Posterior cingulate gyrus (tissue), 11 donors: ENCODE measurements at places on chromosomes 5 and 9.

DNA sequence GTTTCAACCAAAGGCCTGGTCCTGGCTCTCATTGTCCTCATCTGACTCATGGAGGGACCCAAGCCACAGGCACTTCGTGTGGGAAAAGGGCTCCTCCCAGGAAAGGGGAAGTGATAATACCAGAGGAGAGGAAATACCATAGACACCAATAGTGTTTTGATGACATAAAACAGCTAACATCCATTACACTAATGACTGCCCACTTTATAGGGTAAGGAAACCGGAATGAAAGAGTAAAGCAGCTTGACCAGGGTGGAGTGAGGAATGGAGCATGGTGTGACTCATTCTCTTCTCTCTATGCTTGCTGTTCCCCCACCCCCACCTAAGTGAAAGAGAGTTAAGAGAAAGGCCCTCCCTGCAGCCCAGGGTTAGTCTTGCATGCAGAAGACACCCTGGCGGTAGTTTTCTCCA is 67.4 kb upstream of the HRH2 start:
- DNase-seq: no peak

GRCh38 chr5:170302653-170303501 is 5.3 kb upstream of the LCP2 start:
- DNase-seq: no peak

- DNase-seq: no peak
These were observed 244.9 kb downstream of the TRIM36 start for GRCh38 chr5:114924769-114925168.

DNA sequence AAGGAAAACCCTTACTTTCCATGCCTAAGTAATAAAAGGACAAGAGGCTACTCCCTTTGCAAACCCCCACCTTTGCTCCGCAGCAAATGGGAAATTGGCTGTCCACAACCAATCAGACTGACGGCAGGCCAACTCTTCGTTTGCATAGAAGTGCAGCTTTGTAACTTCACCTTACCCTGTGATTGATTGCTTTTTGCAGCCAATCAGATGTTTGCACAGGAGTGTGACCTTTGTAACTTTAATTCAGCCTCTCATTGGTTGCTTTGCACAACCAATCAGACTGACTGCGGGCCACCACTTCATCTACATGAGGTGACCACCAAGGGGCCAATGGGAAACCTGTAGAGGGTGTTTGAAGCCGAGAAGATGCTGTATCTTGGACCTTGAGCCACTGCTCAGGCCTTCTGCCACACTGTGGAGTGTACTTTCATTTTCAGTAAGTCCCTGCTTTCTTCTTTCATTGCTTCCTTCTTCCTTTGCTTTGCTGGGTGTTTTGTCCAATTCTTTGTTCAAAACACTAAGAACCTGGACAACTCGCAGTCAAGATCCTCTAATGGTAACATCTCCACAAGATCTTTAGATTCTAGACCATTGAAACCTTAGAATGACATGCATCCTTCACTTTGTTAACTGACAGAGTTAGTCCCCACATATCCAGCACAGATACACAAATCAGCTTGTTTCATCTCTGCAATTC is 51.3 kb upstream of the FREM1 start:
- DNase-seq: no peak

GRCh38 chr9:98132806-98133631 is 14.0 kb upstream of the TRIM14 start:
- DNase-seq: no peak

GRCh38 chr9:16680975-16681651 is 189.4 kb downstream of the BNC2 start:
- DNase-seq: no peak

DNA sequence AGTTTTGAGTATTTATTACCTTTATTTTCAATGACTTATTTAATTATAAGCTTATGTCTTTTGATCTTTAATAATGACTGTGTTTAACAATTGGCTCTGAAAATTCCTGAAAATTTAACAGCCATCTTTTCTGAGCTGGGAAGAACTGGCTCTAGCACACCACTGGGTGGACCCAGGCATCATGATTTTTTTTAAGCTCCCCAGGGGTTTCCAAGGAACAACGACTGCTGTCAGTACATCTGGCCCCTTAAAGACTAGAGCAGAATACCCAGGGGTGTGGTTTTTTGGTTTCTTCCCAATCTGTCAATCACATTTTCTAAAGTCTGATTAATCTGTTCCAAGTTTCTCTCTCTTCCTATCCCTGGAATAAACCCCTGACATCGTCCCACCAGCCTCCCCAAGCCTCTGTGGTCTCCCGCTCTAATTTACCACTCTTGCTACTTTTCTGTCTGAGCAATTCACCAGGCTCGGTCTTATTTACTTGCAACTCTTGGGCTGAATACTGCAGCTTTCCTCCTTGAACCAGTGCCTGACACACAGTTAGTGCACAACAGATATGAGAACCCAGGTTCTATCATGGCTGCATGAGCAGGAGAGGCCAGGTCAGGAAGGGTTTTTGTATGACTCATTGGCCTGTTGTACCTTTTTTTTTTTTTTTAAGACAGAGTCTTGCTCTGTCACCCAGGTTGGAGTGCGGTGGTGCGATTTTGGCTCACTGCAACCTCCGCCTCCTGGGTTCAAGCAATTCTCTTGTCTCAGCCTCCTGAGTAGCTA is 321.9 kb downstream of the ZSWIM6 start:
- DNase-seq: no peak

GRCh38 chr9:70053864-70054263 is 10.2 kb downstream of the MAMDC2 start:
- DNase-seq: no peak

GRCh38 chr5:125583321-125584139 is 837.1 kb upstream of the ZNF608 start:
- DNase-seq: no peak

- no peak for DNase-seq
These were observed 8.9 kb downstream of the AGXT2 start for GRCh38 chr5:35038891-35039290.

DNA sequence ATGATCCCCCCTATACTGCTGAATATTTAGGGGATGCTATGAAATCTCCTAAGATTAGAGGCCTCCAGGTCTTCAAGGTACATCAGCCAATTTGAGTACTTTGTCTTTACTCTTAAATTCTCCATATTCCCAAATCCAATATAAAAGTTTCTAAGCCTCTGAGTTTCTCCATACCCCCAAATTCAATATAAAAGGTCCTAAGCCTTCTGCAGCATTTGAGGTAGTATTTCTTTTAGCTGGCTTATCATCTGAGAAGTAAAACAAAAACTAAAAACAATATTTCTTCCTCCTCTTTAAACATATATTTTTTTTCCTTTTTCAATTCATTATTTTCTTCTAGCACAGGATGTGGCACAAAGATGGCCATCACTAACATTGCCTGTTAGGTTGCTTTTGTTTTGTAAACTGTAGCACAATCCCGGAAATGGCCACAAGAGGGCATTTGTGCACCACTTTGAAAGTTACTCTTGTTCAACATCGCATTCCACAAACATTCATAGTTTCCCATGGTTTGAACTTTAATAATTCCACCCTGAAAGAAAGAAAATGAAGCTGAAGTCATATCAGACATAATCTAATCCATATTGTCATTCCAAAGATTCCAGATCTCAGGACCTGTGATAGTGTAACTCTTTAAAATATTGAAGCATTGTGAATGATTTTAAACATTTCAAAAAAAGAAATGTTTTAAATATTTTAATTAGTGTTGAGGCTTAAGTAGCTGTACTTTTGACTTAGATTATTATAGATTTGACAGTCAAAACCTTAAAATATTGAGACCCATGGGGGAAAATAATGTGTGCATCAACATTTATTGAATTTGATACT is 21.0 kb upstream of the SCGB3A2 start:
- DNase-seq: peak; percentile 53

GRCh38 chr5:135880801-135881200 is 14.8 kb downstream of the IL9 start:
- no peak for DNase-seq

- DNase-seq: peak; percentile 56
These were observed 7.3 kb downstream of the PRR7 start for GRCh38 chr5:177453852-177454396.

DNA sequence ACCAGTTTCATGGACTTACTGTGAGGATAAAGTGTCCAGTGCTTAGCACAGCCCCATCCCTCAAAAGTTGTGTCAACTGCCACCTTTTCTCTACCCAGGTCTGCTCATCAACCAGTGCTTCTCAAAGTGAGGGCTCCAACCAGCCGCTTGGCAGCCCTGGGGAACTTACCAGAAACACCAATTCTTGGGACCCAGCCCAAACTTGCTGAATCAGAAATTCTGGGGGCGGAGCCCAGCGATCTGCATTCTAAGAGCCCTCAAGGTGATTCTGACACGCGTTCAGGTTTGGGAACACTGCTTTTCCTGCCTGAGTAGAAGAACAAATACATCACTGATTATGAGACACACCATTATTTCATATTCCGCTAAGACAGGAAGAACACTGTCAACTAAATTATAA is 132.0 kb downstream of the NSG2 start:
- no peak for DNase-seq

GRCh38 chr5:140178086-140178410 is 3.1 kb downstream of the CYSTM1 start:
- DNase-seq: no peak

- DNase-seq: no peak
These were observed 24.7 kb downstream of the UNC13B start for GRCh38 chr9:35186524-35186923.

DNA sequence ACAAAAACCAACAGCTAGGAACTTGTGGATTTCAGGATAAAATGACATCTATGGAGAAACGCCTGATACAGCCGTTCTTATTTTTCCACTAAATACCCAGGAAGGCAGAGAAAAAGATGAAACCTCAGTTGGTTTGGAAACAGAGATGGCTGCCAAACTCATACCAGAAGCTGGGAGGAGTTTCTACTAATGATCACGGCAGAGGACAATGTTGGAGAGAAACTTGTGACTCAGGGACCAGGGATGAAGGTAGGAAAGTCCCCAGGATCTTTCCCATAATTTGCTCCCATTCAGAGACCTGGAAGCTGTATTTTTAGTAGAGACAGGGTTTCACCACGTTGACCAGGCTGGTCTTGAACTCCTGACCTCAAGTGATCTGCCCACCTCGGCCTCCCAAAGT is 187.1 kb upstream of the IER5L start:
- no peak for DNase-seq

- no peak for DNase-seq
These were observed 26.7 kb downstream of the F2R start for GRCh38 chr5:76742583-76742982.

- DNase-seq: no peak
These were observed 164.7 kb downstream of the OLFM1 start for GRCh38 chr9:135251996-135252760.

- DNase-seq: no peak
These were observed 19.4 kb downstream of the DTWD2 start for GRCh38 chr5:118968925-118969375.

DNA sequence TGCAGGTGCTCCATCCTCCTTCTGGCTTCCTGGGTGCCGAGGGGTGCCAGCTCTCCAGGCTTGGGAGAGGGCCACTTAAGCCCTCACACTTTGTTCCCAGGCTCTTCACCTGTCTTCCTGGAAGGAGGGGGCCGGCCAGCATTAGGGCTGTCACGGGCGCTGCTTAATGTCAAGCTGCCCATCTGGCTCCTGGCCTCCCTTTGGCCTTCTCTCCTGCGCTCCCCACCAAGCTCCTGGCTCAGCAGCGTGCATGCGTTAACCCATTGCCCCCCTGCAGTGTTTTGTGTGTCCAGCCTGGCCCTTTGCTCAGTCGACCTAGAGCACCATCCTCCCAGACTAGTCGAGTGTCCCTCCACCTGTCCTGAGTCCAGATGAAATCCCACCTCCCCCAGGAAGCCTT is 21.3 kb downstream of the NTNG2 start:
- DNase-seq: no peak

- no peak for DNase-seq
These were observed 8.4 kb downstream of the GNAQ start for GRCh38 chr9:78023003-78023741.
